KBM-7 (cell line): ENCODE measurements at places on chromosomes 7 and 10.

DNA sequence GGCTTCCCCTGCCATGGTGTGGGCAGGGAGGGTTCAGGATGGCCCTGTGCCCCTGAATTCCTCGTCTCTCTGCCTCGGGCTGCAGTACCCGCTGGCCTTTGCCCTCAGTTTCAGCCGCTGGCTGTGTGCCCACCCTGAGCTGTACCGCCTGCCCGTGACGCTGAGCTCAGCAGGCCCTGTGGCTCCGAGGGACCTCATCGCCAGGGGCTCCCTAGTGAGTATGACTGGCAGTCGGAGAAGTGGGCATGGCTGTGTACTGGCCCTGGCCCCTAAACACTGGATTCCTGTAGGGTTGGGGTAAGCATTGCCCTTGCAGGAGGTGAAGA is 59.6 kb downstream of the PALD1 start:
- DNase-seq, result no peak

DNA sequence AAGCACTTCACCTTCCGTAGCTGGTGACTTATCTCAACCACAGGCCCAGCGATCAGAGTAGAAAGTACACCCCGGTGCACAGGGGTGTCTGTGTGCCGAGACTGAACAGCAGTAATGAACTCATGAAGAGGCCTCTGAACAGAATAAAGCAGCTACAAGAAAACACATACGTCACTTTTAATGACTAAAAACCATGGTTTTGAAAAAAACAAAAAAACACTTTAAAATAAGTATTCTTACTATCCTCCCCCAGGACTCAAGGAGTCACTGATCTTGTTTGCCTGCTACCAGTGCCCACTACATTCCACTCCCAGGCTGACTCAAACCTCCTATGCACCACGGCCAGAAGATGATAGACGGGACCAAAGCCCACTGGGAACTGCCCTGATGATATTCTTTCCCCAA is 53.8 kb downstream of the NCAPG2 start:
- DNase-seq, result no peak

DNA sequence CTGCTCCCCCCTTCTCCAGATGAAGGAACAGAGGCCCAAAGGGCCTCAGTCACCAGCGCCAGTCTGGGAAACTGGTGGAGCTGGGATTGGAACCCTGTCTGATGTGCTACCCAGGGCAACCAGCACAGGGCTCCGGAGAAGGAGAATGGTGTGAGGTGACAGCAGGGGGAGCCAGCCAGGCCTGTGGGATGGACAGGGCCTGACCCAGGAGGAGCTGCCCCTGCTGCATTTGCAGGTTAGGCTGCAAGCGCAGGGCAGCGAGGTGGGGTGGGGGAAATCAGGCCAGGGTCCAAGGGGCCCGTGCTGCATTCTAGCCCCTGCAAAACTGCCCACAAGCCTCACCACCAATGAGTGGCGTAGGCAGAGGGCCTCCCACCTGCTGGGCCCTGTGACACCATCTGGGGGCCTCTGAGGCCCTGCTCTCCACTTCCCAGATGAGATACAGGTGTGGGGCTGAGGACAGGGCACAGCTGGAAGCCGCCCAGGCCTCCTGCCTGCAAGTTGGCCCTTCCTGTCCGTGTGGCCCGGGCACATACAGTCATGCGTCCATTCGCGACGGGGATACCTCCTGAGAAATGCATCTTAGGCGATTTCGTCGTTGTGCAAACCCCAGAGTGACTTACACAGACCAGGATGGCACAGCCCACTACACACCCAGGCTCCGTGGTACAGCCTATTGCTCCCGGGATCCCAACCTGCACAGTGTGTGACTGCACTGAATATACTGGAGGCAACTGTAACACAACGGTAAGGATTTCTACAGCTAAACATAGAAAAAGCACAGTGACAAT is 45.3 kb downstream of the RASGEF1A start:
- DNase-seq, result no peak

DNA sequence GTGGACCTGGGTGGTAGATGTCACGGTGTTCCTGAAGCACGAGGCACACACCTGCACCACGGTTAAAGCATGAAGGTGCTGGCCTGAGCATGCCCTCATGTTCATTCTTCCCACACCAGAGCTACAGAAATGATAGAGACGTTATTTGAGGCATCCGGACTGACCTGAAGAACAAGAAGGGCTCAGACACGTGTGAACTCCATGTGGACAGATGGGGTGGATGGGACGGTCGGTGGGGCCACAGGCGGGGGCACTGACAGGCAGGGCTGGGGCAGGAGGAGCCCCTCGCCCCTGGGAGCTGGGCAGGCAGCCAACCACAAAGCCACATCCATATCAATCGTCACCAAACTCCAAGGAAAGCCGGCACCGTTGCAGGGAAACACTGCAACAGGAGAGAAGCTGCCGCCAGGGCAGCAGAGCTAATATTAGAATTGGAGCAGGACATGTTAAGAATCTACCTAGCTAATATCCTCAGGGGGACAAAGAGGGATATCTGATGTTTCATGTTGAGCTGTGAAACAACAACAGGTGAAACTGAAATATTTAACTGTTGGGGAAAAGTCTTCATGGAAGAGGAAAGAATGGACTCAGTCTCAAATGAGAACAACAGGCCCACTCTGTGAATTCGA is 37.8 kb upstream of the DIP2C start:
- no peak for DNase-seq

DNA sequence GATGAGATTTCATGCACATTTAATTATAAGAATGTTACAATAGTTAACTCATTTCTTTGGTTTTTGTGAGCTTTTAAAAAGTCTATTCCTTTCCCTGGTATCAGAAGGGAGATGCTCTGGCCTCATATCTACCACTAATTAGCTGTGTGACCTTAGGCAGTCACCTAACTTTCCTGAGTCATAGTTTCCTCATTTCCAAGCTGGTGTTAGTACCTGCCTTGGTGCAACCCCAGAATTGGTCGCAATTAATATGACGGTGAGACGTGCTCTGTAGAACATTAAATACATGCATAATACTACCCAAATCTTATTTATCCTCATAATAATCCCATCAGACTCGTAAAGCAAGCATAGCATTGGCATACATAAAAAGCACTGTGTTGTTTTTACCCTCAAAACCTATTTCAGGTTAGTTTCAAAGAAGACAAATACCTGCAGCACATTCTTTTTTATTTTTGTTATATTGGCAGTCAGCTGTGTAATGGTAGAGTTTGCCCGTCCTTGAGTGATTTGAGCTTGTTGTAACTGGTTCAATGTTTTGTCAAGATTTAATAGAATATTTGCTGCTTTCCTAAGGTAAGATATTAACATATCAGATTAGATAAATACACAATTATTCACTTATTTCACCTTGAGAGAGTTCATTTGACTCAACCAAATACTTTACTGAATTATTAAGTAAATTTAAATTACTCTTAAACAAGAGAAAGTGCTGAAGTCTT is 31.0 kb upstream of the LAMB1 start:
- DNase-seq, result no peak

DNA sequence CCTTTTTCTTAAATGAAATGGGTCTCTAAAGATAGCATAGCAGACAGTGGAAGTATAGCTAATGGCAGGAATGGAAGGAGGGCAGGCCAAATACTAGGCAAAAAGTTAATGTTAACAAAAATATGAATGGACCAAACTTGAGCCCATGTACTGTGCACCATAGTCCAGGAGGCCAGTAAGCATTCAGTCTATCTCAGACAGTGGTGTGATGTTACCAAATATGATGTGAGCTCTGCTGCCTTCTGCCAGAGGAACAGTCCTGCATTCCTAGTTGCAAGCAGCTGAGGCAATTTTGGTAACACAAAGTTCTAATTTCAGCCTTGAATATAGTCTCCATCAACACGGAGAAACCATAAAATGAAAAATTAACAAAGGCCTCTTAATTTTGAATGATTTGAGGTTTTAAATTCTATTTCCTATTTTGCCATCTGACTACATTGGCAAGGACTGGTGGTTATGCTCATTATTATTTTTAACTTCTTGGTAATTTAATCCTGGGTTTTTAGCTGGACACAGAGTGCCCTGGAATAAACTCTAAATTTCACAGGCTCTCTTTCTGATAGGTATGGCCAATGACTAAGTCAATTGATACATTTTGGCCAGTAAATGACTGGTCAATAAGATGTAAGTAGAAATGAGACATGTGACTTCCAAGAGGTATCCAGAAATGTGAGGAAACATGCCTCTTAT is 317.0 kb upstream of the MYO3A start:
- DNase-seq, result no peak

DNA sequence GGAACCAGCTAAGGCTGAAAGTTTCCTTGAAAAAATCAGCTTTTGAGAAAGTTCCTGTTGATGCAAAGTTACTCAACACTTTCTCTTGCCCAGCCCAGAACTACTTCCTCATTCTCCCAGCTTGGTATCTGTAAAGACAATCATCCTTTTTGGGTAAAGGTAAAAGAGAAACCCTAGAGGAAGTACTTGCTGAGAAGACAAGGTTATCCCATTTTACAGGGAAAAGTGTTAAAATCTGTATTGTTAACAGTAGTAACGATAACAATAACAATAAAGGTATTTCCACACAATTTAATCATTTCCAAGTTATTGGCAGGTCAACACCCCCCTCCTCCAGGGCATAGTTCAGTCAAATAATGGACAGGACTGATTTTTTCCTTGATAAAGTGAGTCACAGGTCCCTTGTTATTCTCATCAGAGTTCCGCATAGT is 2.4 kb downstream of the ALOX5 start:
- peak; percentile 80 for DNase-seq

DNA sequence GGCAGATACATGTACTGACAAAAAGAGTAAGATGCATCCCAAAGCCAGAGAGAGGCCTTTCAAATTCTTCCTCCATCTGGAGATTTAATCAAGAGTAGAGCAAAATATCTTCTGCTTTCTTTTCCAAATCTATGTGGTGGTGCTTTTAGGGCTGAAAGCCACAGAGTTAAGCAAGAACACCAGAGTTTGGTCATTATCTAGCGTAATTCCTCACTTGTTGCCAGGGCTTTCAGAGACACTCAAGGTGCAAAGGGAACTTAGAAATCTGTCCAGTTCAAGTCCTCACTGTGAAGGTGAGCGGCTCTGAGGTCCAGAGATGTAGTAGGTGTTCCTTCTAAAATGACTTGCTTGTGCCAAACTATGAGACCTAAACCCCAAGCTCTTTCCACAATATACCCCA is 10.9 kb upstream of the NFE2L3 start:
- no peak for DNase-seq

DNA sequence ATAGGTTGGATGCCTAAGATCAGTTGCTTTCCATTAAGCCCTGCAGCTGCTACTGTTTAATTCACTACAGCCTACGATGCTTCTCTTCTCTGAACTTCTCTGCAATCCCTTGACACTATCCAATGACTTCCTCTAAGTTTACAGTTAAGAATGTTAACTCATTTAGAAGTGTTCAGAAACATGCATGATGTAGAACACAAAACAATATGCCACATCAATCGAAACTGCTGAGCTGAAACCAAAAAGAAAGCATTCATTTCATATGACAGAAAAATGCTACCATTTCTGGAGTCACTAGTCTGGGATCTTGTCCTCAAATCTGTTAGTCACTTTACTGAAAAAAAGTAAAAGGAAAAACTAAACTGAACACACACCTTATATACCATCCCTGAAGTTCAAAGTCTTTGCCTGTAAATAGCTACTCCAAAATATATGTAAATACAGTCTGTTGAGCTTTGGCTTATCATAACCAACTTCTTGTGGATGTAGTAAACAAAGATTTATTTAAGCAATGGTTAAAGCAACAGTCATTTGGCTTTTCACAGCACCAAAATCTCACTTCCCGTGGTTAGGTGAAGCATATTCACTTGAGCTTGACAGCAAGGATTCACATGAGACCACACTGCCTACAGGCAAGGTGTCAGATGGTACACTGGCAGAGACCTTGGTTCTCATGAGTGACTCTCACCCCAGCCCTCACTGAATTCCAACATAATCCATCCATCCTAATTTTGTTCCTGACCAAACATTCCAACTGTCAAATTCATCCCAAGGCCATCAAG is 187.0 kb downstream of the PPP1R17 start:
- no peak for DNase-seq

DNA sequence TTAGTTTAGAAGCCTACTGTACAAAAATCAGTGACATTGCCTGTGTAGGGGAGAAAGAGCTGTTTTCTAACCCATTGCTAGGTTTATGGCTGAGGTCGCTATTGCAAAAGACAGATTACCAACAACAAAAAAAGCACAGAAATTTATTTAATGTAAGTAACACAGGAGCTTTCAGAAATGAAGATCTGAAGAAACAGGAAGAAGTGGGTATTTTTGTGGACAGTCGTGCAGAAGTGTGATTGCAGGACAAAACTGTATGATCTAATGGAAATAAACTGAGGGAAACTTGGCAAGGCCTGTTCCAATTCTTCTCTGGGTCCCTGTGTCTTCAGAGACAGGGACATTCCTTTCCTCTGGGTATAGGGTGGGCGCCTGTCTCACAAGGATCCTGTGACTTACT is 87.4 kb downstream of the APBB1IP start:
- DNase-seq, result no peak

GRCh38 chr7:80851896-80852476 is 66.9 kb downstream of the SEMA3C start:
- no peak for DNase-seq

DNA sequence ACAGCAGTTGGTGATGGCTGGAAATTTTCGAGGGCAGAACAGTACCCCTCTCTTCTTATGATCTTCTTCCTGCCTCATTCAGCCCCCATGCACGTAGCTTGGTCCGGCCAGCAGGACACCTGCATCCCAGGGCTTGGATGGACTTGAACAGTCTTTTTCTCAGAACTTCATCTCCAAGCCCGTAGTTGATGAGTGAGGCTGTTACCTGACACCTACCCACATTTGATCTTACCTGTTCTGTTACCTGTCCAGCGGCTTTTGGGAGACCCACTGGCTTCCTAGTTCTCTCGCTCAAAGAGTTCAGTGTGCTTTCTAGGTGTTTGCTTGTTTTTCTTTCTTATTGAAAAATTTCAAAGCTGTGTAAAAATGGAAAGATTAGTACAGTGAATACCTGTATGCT is 212.2 kb downstream of the CUX1 start:
- DNase-seq, result no peak

GRCh38 chr7:135950429-135950828 is 26.7 kb downstream of the MTPN start:
- no peak for DNase-seq

- DNase-seq, result no peak
Observed at GRCh38 chr7:138070908-138071307, 5.4 kb upstream of the AKR1D1 start.

GRCh38 chr7:156347132-156347531 is 293.4 kb upstream of the RNF32 start:
- DNase-seq, result no peak

DNA sequence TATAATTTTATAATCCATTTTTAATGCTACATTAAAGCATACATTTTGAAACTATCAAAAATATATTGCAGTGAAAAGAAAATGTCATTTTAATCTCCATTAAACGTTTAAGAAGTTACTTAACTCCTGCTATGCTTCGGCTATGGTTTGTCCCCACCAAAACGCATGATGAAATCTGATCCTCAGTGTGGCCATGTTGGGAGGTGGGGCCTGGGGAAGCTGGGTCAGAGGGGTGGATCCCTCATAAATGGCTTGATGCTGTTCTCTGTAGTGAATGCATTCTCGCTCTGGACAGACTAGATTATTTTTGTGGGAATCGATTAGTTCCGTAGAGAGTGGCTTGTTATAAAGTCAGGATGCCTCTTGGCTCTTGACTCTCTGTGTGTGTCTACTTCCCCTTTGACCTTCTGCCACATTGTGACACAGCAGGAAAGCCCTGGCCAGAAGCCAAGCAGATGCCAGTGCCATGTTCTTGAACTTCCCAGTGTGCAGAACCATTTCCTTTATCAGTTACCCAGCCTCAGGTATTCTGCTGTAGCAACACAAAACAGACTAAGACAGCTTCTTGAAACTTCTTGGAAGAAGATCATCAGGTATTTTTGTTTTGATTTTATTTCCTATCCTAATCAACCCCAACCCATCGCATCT is 77.8 kb downstream of the TCERG1L start:
- peak; percentile 3 for DNase-seq
